ENCODE measurements at places on chromosomes 4 and X.

DNA sequence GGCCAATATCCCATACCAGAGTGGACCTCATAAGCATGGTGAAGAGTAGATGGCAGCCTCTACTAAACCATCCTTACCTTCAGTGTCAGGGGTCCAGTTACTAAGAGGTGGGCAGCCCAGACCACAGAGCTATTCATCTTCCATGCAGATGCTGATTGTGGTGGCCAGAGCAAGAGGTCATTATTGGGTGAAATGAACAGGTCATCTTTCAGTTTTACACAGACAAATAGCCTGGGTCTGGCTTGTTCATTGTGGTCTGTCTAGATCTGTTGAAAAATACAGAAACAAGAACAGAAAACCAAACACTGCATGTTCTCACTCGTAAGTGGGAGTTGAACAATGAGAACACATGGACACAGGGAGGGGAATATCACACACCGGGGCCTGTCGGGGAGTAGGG lies 71.3 kb downstream of the PAK3 start:
- no peak for DNase-seq

GRCh38 chr4:675036-675882 lies 917 bp downstream of the MYL5 start:
- DNase-seq, result no peak

- DNase-seq, result no peak
These were observed 640.6 kb downstream of the RPA4 start for GRCh38 chrX:97524340-97524739.

GRCh38 chr4:70858454-70858853 lies 18.8 kb upstream of the GRSF1 start:
- no peak for DNase-seq

- DNase-seq, result no peak
These were observed 68.6 kb downstream of the RXFP1 start for GRCh38 chr4:158590306-158590705.

- no peak for DNase-seq
These were observed 11.9 kb upstream of the PDHA1 start for GRCh38 chrX:19331831-19332230.

DNA sequence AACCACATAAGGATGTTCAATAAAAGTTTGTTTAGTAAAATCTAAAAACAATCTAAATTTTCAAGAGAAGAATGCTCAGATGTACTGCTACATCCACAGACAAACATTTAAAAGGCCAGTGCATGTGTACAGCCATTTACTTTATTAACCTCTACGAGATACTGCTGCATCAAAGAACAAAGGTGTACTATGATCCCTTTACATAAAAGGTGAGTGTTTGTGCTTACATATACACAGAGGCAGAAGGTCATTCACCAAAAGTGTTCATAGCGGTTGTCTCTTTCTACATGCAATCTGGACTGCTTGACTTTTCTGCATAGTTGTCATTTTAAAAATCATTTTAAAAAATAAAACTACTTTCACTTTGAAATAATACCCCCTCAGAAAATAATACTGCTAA lies 81.7 kb downstream of the AFAP1 start:
- no peak for DNase-seq

DNA sequence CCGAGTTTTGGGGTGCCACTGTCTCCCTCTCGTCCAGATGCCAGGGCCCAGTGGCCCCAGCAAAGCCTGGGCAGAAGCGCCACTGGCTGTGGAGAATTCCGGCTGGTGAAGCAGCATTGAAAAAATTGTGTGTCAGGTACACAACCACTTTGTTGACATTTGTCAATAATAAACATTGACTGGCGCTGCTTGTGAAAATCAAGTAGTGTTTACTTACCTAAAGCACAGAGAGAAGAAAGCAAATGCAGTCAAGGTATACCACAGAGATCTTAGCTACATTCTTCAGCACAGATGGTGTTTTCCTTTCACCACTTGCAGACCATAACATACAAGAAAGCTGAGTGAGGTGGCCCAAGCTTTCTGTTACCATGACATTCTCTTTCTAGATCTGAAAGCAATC lies 14.5 kb upstream of the SLC7A11 start:
- no peak for DNase-seq

GRCh38 chr4:186858355-186858754 lies 134.7 kb upstream of the FAT1 start:
- no peak for DNase-seq
